ENCODE measurements at places on chromosomes 16 and 17.

- peak; percentile 53 for DNase-seq
Measured at GRCh38 chr16:24972608-24973220, 42.5 kb downstream of the ARHGAP17 start.

DNA sequence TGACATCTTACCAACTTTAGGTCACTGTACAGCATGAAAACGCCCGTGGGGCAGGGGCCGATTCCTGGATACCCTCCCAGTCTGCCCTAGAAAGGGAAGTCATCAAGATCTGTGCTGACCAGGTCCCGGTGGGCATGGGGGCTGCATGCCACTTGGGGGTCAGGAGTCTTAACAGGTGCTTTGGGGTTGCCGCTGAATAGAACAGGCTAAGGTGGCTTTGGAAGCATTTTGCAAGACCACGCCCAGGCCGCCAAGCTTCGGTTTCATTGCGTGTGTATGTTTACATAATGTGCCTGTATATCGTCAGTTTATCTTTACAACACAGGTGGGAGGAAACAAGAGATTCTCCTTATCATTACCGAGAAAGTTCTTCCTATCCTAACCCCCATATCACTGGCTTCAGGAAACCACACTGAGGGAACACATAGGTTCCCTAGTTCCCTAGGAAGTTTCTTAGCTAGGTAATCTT is 13.3 kb upstream of the USP36 start:
- no peak for DNase-seq

GRCh38 chr17:53807286-53807685 is 15.4 kb upstream of the KIF2B start:
- DNase-seq: no peak

DNA sequence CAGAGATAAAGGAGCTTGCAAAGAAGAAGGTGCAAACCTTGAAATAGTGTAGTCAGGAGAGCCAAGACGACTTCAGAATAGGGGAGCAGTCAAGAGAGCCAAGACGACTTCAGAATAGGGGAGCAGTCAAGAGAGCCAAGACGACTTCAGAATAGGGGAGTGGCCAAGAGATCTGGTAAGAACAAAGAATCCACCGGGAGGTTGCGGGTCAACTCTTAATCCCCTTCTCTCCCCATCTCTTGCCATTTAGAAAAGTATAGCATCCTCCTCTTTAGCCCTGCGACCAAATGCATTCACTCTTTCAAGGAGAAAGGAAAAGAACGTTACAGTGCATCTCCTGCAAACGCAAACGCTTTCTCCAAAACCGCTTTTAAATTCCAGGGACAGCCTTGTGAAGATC is 713 bp downstream of the KNOP1 start:
- DNase-seq: peak; percentile 16

DNA sequence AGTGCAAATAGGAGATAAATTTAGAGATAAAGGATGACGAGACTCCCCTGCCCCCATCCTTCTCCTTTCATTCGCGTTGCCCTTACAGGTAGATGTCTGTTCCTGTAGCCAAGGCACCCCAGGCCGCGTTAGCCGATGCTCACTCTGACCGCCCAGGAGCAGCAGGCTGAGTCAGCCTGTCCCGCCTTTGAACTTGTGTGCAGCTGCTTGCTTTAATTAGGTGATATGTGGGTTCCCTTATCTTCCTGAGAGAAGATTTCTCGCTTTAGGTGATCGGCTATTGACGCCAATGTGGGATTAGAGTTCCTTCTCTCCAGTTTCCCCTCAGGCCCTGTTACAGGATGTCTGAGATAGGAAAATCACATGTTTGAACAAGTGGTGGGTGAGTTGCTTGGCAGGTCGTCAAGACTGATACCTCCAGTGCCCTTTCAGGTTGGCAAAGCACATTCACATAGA is 119.5 kb downstream of the MSI2 start:
- no peak for DNase-seq

GRCh38 chr17:82938486-82938872 is 98.7 kb upstream of the ZNF750 start:
- no peak for DNase-seq

DNA sequence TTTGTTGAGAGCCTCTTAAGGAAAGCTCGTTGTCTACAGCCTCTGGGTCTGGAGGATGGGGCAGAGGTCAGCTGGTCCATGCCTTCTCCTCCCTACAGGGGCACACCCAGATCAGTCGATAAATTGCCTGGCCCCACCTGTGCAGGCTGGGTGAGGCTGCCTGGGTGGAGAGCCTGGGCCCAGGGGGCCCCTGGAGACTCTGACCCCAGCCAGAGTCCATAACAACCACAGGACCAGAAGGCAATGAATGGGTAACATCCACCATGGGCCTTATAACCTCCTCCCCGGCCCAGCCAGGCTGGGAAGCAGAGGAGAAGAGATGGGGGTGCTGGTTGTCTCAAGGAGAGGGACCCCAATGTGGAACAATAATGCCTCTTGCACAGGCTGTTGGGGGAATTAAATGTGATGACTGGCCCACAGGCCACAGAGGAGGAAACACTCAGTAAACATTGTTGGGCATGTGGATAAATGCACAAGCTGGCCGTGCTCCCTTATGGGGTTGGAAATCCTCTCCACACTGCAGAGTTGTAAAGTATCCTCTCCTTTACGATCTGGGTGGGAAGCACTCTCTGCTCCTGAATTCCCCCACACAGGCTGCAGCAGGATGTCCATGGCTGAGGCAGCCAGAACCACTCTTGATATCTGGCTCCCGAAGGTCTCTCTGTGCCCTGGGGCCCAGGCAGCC is 56.7 kb upstream of the TOB1 start:
- DNase-seq: no peak

GRCh38 chr16:73172241-73172972 is 124.5 kb upstream of the ZFHX3 start:
- DNase-seq: no peak

DNA sequence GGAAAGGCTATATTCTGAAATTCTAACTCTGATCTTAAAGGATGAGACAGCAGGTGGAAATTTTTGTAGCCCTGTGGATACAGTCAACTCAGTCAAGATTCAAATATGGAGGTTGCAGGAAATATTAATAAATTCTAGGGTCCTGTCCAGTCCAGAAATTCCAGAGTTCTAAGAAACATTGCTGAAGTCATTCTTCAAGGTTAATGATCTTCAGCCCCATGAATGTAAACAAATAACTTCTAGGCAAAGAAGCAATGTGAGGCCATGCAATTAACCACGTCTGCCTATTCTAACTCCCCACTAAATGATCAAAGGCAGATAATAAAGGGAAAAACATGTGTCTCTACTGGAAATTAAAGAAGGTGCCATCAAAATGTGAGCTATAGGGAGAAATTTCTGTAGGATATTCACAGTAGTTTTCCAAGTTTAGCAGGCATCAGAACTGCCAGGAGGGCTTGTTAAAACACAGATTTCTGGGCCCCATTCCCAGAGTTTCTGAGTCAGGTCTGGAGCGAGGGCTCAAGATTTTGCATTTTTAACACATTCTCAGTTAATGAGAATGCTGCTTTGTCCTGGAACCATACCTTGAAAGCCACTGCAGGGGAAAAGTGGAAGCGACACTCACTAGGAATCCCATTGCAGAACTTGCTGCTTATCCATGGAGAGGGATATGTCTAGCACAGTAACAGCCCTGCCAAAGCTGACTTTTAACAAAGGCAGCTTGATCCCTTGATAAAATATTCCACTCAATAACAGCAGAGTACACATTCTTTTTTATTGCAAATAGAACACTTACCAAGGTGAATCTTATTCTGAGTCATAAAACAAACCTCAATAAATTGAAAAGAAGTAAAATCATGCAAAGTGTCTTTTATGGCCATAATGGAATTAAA is 61.8 kb downstream of the DNAH3 start:
- no peak for DNase-seq

GRCh38 chr17:49997773-49998703 is 3.0 kb upstream of the DLX3 start:
- peak; percentile 92 for DNase-seq

DNA sequence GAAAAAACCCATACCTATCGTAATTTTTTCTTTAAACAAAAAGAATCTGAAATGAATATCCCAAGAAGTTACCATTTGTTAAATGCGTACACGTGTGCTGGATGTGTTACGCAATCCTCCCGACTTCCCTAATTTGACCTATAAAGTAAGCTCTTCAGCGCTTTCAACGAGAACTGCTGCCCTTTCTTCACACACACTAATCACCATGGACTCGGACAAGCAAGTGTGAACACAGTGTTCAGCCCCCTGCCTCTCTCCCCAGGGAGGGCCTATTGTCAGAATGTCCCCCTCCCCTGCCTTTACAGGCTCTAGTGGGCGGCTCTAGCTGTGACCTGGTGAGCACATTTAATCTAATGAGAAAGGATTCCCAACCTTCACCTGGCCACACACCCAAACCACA is 216.1 kb downstream of the CEP112 start:
- DNase-seq: no peak

- DNase-seq: no peak
Measured at GRCh38 chr17:34140006-34140405, 115.1 kb upstream of the CCL2 start.

GRCh38 chr17:39835038-39835786 is 28.9 kb downstream of the IKZF3 start:
- DNase-seq: no peak

DNA sequence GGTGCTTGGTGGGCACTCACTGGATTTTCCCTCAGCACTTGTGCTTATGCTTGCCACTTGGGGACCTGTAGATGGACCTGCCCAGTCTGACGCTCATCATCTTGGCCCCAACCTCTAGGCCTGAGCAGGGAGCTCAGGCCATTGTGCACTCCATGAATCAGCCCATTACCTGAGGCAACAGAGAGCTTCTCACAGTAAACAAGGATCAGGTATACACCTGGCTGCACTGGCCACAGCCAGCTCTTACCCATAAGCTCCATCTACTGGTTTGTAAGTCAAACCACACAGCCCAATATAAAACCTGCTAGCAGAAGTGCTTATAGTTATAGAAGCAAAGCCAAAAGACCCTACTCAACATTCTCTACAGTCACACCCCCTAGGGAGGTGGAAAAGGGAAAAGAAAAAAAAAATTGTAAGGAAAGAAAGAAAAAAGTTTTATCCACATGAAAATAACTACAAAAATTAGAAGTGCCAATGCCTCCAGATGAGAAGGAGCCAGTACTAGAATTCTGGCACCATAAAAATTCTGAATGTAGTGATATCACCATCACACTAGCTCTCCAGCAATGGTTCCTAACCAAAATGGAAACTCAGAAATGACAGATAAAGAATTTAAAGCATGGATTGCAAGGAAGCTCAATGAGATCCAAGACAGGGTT is 87.8 kb upstream of the CDH5 start:
- DNase-seq: no peak

DNA sequence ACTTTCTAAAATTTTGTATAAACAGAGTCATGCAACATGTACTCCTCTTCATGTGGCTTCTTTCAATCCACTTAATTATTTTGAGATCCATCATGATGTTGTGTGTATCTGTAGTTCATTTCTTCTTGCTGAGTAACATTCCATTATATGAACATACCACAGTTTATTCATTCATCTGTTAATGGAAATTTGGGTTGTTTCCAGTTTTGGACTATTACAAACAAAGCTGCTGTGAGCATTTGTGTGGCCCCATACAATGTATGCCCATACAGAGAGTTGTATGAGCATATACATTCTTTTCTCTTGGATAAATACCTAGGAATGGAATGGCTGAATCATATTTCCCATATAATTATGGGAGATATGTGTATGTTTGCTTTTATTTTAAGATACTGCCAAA is 85.6 kb downstream of the CLEC16A start:
- no peak for DNase-seq

- no peak for DNase-seq
Measured at GRCh38 chr17:58501451-58501850, 13.0 kb downstream of the MTMR4 start.

DNA sequence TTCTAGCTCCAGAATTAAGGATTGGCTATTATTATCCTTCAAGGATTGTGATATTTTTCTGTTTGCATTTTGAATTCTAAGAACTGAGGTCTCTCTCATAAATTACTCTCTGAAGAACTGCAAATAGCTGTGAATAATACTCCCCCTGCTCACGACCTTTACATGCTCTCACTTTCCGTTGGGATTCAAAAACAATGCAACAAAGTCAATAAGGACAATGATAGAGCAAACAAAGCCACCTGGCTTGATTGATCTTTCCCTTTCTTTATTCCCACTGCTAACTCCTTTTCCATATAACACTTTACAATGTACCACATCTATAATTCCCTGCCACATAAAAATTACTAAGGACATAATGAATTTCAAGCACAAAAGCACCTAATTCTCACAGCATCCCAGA is 523.0 kb upstream of the CA10 start:
- no peak for DNase-seq

GRCh38 chr17:38898291-38898679 is 27.1 kb upstream of the LASP1NB start:
- peak; percentile 41 for DNase-seq

GRCh38 chr17:19769946-19770652 is 22.0 kb upstream of the ALDH3A1 start:
- no peak for DNase-seq

GRCh38 chr16:78469787-78470186 is 370.3 kb downstream of the WWOX start:
- DNase-seq: no peak

DNA sequence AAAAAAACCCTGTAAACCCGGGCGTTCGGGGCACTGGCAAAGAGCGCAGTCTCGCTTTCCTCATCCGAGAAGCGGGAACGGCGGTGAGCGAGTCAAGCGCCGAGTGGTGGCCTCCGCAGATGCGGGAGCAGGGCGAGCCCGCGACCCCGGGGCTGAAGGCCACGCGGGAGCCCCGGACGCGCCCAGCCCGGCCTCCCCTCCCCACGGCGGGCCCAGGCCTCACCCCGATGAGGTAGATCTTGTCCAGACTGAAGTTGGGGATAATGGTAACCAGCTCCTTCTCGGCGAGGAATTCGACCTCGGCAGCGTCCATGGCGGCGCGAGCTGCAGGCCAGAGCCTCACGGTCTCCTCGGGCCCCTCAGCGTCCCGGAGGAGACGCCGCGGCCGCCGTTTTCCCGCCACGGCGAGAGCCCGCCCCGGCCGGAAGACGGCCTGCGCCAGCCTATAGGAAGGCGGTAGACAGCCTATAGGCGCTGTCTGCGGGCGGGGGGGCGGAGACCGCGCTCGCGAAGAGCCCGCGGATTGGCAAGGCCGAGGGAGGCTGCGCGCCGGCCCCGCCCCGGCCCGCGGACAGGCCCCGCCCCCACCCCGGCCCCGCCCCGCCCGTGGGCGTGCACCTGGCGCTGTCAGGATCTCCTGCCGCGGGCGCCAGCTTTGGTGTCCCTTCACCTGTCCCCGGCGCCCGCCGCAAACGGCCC is at the start of gene GINS2:
TSS of gene GINS2 (minus strand) at position 369 of the 699 bp plus-strand sequence. CDS start at position 313, 56 bp downstream.
- peak; percentile 93 for DNase-seq

GRCh38 chr16:50183316-50183715 is 30.2 kb downstream of the TENT4B start:
- DNase-seq: no peak

DNA sequence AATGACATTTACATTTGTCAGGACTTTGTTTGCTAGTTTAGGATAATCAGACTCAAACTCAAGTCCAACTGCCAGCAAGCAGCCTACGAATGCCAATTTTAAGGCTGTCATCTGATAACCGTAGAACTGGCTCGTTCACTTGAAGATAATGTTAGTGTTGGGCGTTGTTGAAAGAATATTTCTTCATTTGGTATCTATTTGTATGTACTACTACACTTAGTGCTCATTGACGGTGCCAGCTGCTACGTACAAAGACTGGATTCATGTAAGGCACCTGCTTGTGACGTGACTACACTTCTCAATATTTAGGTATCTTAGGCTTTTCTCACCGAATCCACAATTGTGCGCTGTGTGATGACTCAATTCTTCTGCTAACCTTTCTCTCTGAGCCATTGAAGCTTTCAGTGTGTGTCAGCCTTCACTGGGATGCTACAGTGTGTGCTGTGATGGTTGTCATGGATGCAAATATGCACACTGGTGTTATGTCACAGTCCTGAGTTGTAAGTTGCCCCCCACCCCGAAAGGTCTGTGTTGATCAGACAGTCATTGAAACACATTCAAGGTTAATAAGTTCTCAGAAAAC is 5.7 kb downstream of the ATP2C2 start:
- DNase-seq: no peak
